ENCODE measurements at places on chromosomes 1 and 21.
A peak's percentile ranks its signal among the peaks of the same experiment; 100 is the strongest.

- DNase-seq, result no peak
Observed at GRCh38 chr1:247286134-247286670, 30.3 kb downstream of the VN1R5 start.

GRCh38 chr1:3775490-3776230 is 3.1 kb downstream of the SMIM1 start:
- DNase-seq, result peak; percentile 36

DNA sequence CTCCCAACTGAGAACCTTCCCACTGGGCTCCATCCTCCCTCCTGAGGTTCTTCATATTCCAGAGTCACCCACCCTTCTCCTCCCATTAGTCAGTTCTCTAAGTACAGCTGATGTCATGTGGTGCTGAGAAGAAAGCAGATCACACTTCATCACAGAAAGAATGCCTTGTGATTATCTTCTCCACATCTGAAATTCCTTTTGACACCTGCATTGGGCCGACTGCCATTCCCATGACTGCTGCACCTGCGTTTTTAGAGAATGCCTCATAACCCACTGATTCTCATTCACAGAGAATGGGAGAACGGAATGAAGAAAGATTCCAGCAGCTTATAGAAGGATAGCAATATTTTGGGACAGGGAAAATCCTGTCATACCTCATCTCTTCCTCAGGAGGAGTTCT is 14.3 kb downstream of the LEPR start:
- DNase-seq, result no peak

DNA sequence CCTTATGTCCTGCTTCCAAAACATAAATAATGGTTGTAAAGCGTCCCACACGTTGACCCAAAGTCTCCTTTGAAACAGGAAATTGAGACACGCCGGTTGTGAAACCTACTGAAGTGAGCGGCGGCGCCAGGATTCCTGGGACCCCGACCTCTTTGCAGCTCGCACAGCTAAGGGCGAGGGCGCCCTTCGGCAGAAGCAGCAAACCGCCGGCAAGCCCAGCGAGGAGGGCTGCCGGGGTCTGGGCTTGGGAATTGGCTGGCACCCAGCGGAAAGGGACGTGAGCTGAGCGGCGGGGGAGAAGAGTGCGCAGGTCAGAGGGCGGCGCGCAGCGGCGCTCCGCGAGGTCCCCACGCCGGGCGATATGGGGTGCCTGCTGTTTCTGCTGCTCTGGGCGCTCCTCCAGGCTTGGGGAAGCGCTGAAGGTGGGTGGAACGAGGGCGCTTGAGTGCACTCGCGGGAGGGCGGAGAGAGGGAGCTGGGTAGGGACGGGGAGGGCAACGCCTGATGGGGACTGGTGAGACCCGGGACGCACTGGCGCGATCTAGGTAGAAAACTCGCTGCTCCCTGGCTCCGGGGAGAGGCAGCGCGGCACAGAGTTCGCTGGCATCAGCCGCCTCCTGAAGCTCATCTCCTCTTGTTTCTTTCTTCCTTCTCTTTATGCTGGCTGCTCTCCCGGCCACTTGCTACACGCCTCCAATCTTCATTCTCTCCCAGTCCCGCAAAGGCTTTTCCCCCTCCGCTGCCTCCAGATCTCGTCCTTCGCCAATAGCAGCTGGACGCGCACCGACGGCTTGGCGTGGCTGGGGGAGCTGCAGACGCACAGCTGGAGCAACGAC is at the start of gene CD1D:
CD1D (plus strand) TSS at position 155 of the 836 bp plus-strand sequence; CDS start at position 362, 207 bp downstream.
- DNase-seq, result peak; percentile 42

- DNase-seq, result no peak
Observed at GRCh38 chr1:22621761-22622160, 14.7 kb upstream of the C1QA start.

- DNase-seq, result no peak
Observed at GRCh38 chr1:162903246-162903645, 42.3 kb upstream of the CCDC190 start.

DNA sequence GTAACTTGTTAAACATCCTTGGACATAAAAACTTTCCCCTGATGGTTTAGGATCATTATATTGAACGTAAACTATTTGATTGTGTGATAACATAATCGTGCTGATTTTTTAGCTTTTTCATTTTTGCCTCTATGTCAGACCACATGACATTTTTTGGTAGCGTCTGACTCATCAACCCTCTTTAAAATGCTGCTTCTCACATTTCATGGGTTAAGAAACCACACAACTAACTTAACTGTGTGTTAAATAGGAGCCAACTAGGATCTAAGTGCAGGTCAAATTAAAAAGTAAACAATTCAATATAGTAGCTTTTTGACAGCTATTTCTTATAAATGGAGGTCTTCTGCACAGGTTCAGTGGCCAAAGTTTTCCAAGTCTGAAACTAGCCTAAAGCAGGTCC is 9.8 kb downstream of the BTG3 start:
- no peak for DNase-seq

GRCh38 chr21:32320726-32321125 is 22.1 kb downstream of the MRAP start:
- no peak for DNase-seq

DNA sequence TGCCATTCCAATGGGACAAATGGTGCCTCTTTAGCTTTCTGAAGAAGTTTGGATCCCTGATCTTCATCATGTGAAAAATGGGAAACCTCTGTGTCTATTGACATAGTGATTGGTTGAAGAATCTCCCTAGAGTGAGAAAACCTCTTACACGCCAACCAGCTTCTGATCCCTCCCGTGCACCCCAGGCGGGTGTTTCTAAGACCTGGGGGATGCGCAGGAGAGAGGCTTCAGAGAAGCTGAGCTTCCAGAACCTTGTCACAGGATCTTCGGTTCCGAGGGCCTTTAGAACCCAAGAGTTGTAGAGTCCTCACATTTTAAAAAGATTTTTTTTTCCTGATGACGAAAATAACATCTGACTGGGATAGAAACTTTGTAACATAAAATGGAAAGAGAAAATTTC is 11.3 kb downstream of the PODN start:
- DNase-seq, result no peak

GRCh38 chr1:228297822-228298221 is 90.0 kb downstream of the OBSCN start:
- no peak for DNase-seq

GRCh38 chr1:162710345-162710744 is 78.1 kb downstream of the DDR2 start:
- DNase-seq, result no peak

GRCh38 chr1:234613128-234613875 is 3.3 kb upstream of the IRF2BP2 start:
- DNase-seq, result no peak

DNA sequence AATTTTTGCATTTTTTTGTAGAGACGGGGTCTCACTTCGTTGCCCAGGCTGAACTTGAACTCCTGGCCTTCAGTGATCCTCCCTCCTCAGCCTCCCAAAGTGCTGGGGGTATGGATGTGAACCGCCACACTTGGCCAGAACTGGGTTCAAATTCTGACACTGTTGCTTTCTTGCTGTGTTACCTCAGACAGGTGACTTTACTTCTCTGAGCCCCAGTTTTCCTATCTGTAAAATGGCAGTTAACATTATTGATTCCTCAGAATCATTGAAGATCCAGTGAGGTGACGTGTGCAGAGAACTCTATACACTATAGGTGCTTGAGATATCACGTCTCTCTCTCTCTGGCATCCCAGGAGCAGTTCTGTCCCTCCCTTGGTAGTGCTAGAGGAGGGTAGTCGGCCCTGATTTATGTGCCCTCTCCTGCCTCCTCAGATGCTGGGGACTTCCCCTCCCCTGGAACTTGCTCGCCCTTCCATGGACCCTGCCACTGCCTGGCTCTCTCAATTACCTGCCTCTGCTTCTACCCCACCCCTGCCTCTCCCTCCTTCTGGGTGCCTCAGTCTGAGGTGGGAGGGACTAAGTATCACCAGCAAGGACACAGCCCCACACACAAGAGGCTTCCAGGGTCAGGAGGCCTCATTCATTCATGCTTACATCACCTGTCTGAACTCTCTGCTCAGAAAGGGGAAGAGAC is 2.8 kb upstream of the HPCA start:
- DNase-seq, result no peak

Measured in HEK293T (cell line).